ENCODE measurements at places on chromosomes 1 and 21.

DNA sequence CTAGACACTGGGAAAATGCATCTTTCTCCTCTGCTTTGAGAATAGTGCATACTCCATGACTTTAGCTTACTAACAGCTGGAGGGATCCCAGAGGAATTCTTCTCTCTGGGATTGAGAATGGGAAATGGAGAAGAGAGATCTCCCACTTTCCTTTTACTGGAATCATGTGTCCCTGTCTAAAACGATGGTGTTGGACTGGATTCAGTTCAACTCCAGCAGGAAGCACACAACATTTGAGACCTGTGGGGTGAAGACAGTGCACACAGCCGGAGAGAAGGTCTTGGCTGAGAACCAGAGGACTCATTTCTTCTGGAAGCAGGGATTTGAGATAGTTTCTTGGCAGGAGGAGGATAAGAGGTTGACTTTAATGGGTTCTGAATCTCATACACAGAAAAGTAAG lies 58.7 kb downstream of the TRABD2B start:
- no peak for DNase-seq

- DNase-seq = no peak
These were observed 4.4 kb upstream of the ADAMTS1 start for GRCh38 chr21:26849428-26850115.

GRCh38 chr1:243725846-243726245 lies 124.2 kb downstream of the AKT3 start:
- DNase-seq = no peak

DNA sequence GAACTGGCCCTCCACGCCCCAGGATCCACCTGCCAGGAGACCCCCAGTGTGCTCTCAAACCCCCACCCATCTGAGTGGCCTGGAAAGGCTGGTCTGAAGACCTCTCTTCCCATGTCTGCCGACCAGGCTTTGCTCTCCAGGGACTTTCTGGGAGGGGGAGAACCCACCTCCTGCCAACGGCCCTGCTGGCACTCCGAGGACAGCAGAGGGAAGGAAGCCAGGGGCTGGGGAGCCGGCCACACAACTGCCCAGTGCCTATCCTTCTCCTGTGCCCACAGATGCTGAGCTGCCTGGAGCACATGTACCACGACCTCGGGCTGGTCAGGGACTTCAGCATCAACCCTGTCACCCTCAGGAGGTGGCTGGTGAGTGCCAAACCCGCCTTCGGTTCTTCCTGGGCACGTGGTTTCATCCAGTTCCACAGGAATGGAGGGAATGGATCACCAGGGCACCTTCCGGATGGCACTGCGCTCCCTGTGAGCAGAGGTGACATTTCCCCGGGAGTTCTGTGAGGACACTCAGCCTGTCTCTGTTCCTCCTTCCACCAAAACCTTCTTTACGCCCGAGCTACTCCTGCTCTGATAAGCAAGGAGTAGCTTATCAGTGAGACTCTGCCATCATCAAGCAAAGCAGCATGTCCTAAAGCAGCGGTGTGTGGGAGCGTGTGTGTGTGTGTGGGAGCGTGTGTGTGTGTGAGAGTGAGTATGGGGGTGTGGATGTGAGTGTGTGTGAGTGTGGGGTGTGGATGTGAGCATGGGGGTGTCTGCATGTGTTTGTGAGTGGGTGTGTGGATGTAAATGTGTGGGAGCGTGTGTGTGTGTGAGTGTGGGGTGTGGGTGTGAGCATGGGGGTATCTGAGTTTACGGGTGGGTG lies 105.5 kb downstream of the PDE9A start:
- no peak for DNase-seq

DNA sequence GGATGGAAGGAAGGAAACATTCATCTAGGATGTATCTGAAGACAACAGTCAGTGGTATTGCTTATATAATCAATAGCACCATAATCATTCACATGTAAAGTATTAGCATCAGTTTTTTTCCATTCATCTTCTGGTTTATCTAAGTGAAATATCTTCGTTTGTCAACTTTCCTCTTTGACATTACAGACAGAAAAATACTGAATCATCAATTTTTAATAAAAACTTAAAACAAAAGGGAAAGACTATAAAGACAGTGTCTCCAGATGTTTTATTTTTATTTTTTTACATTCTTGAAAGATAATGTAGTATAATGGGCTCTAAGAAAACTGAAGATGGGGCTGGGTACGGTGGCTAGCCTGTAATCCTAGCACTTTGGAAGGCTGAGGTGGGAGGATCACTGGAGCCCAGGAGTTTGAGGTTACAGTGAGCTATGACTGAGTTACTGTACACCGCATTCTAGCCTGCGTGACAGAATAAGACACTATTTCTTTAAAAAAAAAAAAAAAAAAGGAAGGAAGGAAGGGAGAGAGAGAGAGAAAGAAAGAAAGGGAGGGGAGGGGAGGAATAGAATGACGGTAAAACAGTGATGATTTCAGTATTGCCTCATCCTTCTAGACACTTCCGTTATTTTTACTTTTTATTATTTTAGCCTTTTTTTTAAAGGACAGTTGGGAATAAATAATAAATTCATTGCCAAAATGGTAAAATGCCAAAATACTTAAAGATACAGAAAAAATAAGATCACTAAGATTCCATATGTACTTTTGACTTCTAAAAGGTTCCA lies 89.5 kb downstream of the NRIP1 start:
- DNase-seq = no peak

DNA sequence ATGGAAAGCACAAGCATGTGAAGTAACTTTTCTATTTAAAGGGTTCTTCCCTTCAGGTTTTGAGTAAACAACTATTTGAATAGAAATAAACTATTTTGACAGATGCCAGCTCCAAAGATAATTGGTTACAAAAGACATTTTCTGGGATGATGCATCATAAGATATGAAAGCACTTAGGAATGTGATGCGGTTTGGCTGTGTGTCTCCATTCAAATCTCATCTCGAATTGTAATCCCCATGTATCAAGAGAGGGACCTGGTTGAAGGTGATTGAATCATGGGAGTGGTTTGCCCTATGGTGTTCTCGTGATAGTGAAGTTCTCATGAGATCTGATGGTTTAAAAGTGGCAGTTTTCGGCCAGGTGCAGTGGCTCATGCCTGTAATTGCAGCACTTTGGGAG lies 6.4 kb downstream of the DISP1 start:
- DNase-seq = no peak

- no peak for DNase-seq
These were observed 269.7 kb downstream of the LMO4 start for GRCh38 chr1:87598429-87598828.

GRCh38 chr1:173995475-173995874 lies 26.7 kb downstream of the RC3H1 start:
- DNase-seq = no peak

DNA sequence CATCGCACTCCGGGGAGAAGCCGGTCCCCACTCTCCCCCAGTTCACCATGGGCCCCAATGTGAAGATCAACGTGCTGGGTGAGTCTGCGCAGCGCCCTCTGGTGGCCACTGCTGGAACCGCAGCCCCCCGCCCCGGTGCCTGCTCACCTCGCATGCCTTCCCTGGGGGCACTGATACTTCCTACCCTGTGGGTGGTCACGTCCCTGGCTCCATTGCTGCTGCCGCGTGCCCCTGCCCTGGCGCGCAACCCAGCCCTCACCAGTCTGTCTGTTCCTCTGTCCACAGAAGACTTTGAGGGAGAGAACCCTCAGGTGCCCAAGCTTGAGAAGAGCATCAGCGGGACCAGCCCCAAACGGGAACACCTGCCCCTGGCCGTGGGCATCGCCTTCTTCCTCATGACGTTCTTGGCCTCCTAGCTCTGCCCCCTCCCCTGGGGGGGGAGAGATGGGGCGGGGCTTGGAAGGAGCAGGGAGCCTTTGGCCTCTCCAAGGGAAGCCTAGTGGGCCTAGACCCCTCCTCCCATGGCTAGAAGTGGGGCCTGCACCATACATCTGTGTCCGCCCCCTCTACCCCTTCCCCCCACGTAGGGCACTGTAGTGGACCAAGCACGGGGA lies 7.6 kb downstream of the EFNA3 start:
- no peak for DNase-seq

DNA sequence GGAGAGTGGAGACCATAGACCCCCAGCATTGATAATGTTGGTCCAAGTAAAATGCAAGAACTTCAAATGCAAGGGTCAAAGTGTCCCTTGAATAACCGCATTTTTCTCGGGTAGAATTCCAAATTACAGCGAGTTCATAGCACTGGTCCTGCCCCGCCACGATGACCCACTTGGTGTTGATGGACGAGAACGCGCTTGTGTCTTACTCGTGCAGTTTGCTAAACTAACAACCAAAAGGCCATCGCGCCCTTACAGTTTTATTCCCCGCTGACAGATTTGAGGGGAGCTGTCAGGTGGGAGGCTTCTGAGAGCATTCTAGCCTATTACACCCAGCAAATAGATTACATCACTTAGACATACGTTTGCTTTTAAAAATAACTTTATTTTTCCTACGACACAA lies 17.3 kb upstream of the TSPEAR start:
- no peak for DNase-seq

DNA sequence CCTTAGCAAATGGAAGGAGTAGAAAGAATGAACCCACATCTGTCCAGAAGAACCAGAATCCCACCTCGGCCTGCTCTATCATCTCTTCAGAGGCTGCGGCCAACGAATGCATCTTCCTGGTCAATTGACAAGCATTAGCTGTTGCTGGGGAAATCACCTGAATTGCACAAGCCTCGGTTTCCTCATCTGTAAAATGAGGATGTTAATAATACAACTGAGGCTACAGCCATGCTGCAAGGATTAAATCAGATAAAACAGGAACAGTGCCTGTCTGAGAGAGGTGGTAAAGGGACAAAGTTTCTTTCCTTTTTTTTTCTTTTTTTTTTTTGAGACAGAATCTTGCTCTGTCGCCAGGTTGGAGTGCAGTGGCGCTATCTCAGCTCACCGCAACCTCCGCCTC lies 99.8 kb downstream of the KIF14 start:
- DNase-seq = no peak

DNA sequence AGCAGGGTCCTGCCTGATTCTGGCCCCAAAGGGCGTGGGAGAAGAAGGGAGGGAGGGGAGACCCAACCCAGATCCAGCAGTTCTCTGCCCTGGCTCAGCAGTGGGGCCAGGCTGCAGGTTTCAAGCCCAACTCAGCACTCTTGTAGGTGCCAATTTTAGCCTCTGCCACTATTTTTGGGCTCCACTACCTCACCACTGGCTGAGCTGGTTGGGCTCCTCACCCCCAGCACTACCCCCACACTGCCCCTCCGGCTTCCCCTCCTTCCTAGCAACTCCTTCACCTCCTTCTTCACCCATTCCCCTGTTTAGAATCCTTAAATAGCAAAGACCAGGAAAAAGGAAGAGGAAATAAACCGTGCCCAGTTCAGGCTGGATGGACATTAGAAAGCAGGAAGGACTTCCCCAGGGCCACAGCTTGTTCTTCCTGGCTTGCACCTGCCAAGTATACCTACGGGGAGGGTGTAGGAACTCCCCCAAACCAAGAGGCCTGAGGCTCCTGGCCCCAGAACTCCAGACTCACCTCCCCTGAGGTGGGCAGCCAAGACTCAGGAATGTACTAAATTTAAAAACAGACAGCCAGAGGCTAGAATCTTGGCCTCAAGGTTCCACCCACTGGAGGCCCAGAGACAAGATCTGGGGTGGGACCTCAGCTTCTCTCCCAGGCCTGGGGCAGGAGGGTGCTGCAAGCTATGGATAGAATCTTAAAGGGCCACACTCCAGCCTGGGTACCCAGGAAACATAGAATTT lies 1.4 kb upstream of the ARHGEF2 start:
- no peak for DNase-seq

DNA sequence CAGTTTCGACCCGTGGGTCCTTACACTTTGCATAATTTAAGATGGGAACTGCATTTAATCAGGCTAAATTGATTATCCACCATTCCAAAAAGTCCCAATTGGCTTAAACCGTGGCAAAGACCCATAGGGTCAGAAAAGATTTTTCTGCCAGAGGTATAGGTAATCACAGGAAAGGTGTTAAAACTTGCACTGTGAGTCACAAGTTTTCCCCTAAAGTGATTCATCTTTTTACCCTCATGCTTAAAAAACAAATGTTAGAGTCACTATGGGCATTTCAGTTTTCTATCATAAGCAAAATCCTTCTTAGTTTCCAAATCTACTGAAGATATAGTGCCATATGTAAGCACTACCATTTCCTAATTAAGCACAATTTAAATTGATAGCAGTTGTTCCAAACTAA lies 1079.8 kb downstream of the ADGRL2 start:
- no peak for DNase-seq

GRCh38 chr1:121558514-121558913 lies 373.7 kb downstream of the SRGAP2C start:
- DNase-seq = no peak

Data from GM19239 (cell line).